Nucleus accumbens (tissue), 56 donors: ENCODE measurements at places on chromosomes 7 and 10.

DNA sequence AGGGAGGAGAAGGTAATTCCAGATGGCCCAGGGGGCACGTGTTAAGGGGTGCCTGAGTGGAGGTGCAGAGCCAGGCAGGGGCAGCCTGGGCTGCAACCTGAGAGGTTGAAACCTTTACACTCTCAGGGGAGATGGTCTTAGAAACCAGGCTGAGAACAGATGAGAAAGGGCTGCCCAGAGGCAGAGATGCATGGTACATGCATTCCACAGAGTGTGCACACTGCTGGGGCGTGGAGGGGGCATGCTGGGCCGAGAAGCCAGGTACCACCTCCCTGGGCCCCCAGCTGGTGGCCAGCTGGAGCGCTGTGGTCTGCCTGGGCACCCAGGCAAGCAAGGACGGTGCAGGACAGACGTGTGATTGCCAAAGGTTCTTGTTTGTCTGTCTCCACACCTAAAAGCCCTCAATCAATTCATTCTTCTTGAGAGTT is 14.1 kb upstream of the CSGALNACT2 start:
- no peak for DNase-seq

DNA sequence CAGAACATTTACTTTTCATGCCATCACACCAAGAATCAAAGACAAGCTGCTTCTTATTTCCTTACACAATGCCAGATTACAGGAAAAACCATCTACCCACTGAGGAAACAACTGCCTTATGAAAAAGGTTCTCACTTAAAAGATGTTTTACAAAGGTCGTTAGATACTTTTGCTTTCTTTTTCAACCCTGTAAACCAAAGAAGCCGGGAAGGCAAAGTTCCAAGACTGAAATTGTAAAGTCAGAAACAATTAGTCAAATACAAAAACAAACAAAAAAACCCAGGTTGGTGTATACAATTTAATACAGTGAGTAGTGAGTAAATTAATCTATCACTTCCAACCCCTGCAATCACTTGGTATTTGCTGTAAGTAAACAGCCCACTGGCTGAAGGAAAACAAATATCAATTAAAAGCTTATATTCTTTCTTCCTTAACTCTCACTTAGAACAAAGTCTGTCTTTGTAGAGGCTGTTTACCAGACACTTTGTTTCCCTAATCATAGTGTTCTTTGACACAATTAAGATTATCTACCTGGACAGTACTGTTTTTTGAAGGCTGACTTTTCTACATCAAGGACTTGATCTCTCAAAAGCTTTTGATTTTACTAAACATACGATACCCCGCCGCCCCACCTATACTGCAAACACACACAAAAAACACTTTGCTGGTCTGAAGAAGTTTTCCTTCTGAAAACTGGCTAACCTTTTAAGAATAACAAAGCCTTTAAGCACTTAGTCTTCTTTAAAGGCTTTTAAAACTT is 18.1 kb downstream of the ERLIN1 start:
- no peak for DNase-seq

GRCh38 chr10:15625261-15625660 is 94.5 kb downstream of the ITGA8 start:
- DNase-seq = no peak

DNA sequence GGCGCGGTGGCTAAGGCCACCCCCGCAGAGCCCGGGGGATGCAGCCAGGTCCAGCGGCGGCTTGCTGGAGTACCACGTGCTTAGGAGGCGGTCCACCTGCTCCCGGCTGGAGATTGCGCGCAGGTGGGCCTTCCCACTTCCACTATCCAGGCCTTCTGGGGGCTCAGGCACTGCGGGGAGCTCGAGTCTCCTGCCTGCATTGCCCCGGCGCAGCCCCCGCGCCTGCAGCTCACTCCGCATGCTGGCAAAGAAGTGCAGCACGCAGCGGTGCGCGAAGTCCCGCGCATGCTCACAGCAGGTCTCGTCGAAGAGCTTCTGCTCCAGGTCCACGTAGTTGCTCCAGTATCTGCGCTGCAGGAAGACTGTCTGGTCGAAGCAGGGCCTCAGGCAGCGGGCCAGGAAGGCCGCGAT is 5.8 kb downstream of the CALHM3 start:
- DNase-seq = no peak

DNA sequence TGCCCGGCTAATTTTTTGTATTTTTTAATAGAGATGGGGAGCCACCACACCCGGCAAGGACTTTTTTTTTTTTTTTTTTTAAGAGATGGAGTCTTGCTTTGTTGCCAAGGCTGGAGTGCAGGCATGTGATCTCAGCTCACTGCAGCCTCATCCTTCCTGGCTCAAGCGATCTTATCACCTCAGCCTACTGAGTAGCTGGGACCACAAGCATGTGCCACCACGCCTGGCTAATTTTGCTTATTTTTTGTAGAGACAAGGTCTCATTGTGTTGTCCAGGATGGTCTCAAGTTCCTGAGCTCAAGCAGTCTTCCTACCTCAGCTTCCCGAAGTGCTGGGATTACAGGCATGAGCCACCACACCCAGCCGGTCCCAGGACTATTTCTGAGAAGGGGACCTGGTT is 9.3 kb upstream of the MCU start:
- DNase-seq = no peak

GRCh38 chr7:17212188-17212587 is 86.3 kb upstream of the AHR start:
- no peak for DNase-seq

GRCh38 chr7:45391618-45392451 is 182.3 kb upstream of the ADCY1 start:
- DNase-seq = no peak

- DNase-seq = no peak
Measured at GRCh38 chr7:74572301-74572979, 85.1 kb upstream of the GTF2I start.

DNA sequence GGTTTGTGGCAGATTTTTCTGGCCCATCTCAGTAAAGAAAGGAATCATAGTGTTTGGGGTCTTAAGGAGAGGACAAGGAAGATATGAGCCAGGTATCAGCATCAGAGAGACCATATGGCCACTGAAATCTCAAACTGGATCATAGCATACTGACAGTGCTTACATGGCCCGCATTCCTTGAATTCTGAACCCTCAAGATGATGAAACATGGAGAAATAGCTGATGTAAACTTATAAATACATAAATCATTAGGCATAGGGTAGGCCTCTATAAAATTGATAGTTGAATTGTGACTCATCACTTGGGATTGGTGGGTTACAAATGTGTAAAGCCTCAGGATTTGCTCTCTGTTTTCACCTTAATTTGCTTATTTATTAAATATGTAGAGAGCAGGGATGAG is 688.5 kb downstream of the CNTNAP2 start:
- no peak for DNase-seq

DNA sequence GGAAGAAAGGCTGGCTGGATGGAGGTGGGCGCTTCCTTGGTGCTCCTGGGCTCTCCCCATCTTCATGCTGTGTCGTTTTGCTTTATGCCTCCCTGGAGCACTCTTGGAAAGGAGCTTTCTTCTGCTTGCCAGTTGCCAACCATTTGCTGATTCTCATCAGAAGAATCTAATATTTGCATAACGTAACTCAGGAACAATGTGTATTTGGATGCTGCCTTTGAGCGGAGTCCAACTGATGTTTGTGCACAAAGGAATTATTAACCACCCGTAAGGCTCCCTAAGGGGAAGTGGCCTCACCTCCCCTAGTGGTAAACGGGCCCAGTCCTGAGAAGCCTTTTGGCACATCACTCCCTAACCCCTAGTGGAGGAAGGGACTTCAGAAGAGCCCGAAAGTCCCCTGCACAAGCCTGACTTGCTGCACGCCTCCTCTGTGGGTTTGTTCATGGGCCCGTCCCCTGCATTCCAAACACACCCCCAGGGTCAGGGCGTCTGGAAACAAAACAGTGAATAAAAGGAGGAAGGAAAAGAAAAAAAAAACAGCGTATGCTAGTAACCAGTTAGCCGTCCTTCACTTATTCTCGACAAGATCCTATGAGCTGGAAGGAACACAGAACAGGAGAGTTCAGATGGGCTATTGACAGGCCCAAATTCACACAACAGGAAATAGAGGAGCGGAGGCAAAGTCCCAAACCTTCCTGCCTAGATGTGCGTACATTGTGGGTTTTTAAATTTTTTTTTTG is 602.2 kb downstream of the LRMDA start:
- DNase-seq = no peak

DNA sequence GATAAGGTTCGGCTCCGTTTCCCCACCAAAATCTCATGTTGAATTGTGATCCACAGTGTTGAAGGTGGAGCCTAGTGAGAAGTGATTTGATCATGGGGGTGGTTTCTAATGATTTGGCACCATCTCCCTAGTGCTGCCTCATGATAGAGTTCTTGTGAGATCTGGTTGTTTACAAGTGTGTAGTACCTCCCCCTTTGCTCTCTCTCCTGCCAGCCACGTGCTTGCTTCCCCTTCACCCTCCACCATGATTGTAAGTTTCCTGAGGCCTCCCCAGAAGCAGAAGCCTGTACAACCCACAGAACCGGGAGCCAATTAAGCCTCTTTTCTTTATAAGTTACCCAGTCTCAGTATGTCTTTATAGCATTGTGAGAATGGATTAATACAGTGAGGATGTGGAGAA is 12.1 kb upstream of the LRGUK start:
- DNase-seq = no peak

DNA sequence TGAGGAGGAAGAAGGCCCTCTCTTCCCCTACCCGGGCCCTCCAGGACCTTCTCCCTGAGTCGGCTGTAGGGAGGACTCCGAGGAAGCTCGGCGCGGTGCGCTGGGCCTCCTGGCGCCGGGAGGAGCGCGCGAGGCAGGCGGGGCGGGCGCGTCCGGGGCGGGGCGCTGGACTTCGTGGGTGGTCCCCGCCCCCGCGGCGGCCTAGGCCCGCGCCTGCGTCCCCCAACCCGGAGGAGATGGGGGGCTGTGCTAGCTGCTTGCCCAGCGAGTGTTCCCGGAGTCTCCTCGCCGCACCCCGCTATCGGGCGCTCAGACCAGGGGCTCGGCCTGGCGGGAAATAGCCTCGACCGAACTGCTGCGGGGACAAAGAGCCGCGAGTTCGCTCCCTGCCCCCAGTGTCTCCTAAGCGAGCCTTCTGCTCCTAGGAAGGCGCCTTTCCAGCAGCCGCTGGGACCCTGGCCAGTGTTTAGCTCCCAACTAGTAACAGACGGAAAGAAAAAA is 19.2 kb upstream of the SMO start:
- DNase-seq = no peak
